T-cell (primary cell): ENCODE measurements at places on chromosomes 6 and 20. TPM values are rescaled to one million over a fixed set of nuclear protein-coding genes. Genes with fewer than 3 reads are reported as not detected.

GRCh38 chr20:24207803-24208300 is 219.3 kb upstream of the GGTLC1 start:
- no peaks in the 10 kb centered on the region for H3K27me3 ChIP-seq
- H3K36me3 ChIP-seq = no peaks in the 10 kb centered on the region
- H3K27ac ChIP-seq = no peak overlapping the region
- H3K4me1 ChIP-seq = no peaks in the 10 kb centered on the region
- DNase-seq = no peak

The WFDC13 gene
- not detected for total RNA-seq

DNA sequence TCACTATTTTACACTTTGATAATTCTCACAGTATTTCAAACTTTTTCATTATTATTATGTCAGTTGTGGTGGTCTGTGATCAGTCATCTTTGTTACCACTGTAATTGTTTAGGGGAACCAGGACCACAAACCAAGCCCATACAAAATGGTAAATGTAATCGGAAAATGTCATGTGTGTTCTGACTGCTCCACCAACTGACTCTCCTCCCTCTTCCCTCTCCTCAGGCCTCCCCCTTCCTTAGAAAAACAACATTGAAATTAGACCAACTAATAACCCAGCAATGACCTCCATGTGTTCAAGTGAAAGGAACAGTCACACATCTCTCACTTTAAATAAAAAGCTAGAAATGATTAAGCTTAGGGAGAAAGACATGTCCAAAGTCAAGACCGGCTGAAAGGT is 63.8 kb downstream of the GMDS start:
- no peaks in the 10 kb centered on the region for H3K4me1 ChIP-seq
- H3K4me3 ChIP-seq = no peak overlapping the region
- no peaks in the 10 kb centered on the region for H3K36me3 ChIP-seq
- no peaks in the 10 kb centered on the region for H3K27me3 ChIP-seq
- H3K27ac ChIP-seq = no peak overlapping the region
- DNase-seq = no peak

The FOXO3 gene
- total RNA-seq = 21.5 TPM

The CFAP206 gene
- total RNA-seq = not detected

The CNBD2 gene
- total RNA-seq = 7.4 TPM

DNA sequence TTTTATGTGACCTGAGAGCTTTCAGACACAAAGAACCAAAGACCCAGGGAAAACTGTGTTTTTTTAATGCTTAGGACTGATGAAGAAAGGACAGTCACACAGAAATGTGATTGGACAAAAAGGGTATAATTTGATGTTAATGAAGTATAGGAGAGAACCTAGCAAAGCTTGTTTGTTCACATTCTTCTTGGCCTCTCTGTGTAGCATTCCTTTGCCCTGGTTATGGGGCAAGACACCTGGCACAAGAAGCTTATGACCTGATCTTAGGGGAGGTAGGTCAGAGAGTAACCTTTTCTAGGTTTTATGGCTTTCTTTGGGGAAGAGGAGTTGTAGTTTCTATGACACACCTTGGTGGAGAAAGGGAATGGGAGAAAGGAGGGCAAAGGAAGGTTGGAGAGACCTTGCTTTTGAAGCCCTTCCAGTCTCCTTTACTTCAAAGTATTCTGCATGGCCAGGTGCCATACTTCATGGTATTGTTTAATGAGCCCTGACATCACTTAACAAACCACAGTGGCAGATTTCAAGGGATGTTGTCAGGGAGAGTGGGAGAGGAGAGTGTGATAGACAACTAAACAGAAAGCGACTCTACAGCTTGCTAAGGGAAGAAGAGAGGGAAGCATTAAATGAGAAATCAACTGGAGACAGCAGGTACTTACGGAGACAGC is 701.8 kb upstream of the FLRT3 start:
- H3K27me3 ChIP-seq = no peaks in the 10 kb centered on the region
- H3K4me3 ChIP-seq = no peak overlapping the region
- H3K36me3 ChIP-seq = no peaks in the 10 kb centered on the region
- DNase-seq = no peak
- no peaks in the 10 kb centered on the region for H3K4me1 ChIP-seq
- H3K27ac ChIP-seq = no peak overlapping the region

DNA sequence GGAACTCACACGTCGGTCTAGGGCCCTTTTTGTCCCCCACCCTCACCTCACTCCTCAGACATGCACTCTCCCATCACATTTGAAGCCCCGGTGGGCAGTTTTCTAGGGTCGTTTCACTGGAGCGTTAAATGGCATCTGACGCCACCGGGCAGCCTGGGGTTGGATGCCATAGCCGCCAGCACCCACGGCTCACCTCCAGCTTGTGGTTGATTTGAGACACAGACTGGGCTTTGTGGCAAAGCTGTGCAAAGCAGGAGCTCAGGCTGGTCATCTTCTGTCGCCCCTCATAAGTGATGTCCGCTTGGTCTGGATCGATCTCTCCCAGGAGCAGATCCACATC is 530 bp downstream of the GOPC start:
- H3K36me3 ChIP-seq = peaks cover 5% of the 10 kb centered on the region
- DNase-seq = peak; percentile 14
- no peaks in the 10 kb centered on the region for H3K27me3 ChIP-seq
- H3K4me1 ChIP-seq = peaks cover 25% of the 10 kb centered on the region
- H3K27ac ChIP-seq = peak overlapping the region; percentile 83

GRCh38 chr20:44520881-44521280 is 989 bp downstream of the SERINC3 start:
- H3K36me3 ChIP-seq = no peaks in the 10 kb centered on the region
- H3K27me3 ChIP-seq = no peaks in the 10 kb centered on the region
- peak overlapping the region; percentile 98 for H3K4me3 ChIP-seq
- peaks cover 43% of the 10 kb centered on the region for H3K4me1 ChIP-seq

DNA sequence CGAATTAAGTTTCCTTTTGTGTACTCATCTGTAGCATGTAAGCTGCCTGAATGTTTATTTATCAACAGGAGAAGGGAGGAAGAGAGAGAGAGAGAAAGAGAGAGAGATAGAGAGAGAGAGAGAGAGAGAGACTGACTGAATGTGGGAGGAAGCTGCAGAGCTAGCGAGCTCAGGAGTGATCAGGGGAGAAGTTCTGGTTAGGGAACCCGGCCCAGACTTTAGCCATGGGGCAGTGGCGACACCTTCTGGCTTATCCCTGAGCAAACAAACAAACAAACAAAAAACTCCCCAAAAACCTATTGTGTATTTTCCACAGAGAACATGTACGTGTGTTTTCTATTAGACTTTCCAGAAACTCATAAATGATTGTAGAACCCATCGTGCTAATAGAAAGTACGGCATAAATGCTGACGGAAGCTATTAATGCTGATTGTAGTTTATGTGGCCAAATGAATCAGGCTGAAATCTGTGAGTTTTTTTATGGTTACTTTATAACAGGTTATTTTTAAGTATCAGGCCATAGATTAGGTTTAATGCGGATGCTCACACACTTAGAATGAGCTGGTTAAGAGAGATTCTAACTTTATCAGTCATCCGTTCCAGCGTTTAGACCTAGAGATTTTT is 92.8 kb downstream of the CLIC5 start:
- no peak overlapping the region for H3K4me3 ChIP-seq
- H3K27me3 ChIP-seq = no peaks in the 10 kb centered on the region
- H3K4me1 ChIP-seq = no peaks in the 10 kb centered on the region

The PACSIN1 gene
- total RNA-seq = 0.86 TPM
